ENCODE measurements at places on chromosomes 3 and 15. TPM values are rescaled to one million over a fixed set of nuclear protein-coding genes. Genes with fewer than 3 reads are reported as not detected.

Gene TRIM71
- 0.06 TPM for total RNA-seq

Gene SAXO2
- total RNA-seq, result 11.0 TPM

Gene MYRIP
- not detected for total RNA-seq

Gene GRAMD2A
- 0.77 TPM for total RNA-seq

Gene KBTBD13
- not detected for total RNA-seq

Gene COL6A5
- under 0.01 TPM for total RNA-seq

Gene FBXO45
- total RNA-seq, result 33.4 TPM

GRCh38 chr3:29275309-29275708 lies 5.6 kb upstream of the RBMS3 start:
- no peak for DNase-seq

- DNase-seq, result no peak
These were observed 28.6 kb upstream of the TGFBR2 start for GRCh38 chr3:30577788-30578187.

GRCh38 chr3:154195620-154196356 lies 74.6 kb downstream of the ARHGEF26 start:
- DNase-seq, result no peak

GRCh38 chr3:143413372-143413771 lies 293.8 kb downstream of the CHST2 start:
- no peak for DNase-seq

GRCh38 chr15:29285386-29285785 lies 15.8 kb upstream of the NSMCE3 start:
- no peak for DNase-seq

DNA sequence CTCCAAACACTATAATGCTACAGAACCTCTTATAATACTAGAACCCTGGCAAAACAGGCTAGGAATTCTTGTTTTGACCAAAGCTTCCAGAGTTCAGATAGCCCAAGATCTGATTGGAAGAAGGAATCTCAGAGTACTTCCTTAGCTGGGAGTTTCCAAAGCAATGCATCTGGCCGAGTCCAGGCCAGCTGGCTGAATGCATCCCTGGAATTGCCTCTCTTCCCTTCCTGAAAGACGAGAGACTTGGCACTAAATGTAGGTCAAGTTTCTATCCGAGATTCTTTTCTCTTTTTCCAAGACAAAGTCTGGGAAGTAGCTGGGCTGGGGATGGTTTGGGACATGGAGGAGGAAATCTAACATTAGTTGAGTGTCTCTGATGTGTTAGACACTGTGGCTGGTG lies 68.7 kb upstream of the ADPGK start:
- no peak for DNase-seq

DNA sequence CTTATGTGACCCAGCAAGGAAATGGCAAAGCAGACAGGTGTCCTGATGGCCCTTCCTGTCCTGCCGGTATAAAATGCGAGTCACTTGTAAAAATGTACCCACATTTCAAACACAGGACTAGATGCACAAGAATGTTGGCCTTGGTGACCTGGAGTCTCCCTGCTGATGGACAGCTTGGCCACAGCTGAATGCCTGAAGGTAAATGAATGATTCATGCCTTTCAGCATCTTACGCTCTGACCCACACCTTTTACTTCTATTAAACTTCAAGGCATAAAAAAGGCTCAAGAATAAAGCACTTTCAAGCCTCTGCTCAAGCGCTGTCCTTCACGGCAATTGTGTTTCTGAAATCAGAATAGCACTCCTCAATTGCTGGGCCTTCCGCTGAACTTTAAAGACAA lies 228.0 kb upstream of the SLCO3A1 start:
- DNase-seq, result no peak

- DNase-seq, result no peak
These were observed 33.1 kb upstream of the LIPC start for GRCh38 chr15:58398643-58399042.

GRCh38 chr15:38176155-38176554 lies 76.5 kb upstream of the SPRED1 start:
- DNase-seq, result peak; percentile 67

DNA sequence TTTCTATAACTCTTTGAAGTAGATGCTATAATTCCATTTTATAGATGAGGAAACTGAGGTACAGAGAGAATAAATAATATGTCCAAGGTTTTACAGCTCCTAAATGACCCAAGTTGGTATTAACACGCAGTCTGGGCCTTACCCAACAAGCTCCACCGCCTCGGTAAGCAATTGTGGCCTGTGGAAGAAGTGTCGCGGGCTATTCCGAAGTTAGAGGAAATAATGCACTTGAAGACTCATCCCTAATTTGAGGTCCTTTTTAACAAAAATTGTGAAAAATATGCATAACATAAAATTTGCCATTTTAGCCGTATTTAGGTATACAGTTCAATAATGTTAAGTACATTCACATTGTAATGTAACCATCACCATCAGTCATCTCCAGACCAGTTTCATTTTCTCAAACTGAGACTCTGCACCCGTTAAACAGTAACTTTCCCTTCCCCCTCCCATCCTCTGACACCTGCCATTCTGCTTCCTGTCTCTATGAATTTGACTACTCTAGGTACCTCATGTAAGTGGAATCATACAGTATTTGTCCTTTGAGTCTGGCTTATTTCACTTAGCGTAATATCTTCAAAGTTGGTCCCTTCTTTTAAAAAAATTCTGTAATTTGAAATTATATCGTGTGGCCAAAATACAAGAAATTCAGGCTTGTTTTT lies 18.2 kb downstream of the IDH3A start:
- no peak for DNase-seq

GRCh38 chr15:100862162-100862561 lies 17.5 kb upstream of the ALDH1A3 start:
- DNase-seq, result no peak

- no peak for DNase-seq
These were observed 218.6 kb downstream of the THSD4 start for GRCh38 chr15:71333839-71334238.
